Endodermal cell (in vitro differentiated cells): ENCODE measurements at places on chromosomes 11 and 22. TPM values are rescaled to one million over a fixed set of nuclear protein-coding genes. Genes with fewer than 3 reads are reported as not detected.

OR52A1 gene
- 12.1 and 14.3 TPM in 2 replicates for total RNA-seq

CASP5 gene
- not detected in 3 replicates for total RNA-seq

DNA sequence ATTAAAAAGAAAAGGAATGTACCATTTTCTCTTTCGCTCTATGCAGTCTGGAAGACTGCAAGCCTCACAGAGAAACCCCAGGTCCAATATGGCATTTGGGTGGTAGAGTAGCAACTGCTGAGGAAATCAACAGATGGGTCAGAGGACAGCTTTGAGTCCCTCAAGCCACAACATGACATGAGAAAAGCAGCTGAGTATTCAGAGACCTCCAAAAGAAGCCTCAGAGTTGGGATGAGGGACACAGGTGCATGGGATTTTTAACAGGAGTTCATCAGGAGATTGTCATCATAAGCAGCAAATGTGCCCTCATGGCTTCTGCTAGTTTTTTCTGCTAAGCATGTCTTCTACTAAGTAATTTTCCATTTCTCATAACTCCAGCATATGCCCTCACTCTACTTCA is 111.6 kb downstream of the BLID start:
- no peak for DNase-seq

- DNase-seq: no peak
Measured at GRCh38 chr11:69674267-69674885, 777 bp downstream of the LTO1 start.

DNA sequence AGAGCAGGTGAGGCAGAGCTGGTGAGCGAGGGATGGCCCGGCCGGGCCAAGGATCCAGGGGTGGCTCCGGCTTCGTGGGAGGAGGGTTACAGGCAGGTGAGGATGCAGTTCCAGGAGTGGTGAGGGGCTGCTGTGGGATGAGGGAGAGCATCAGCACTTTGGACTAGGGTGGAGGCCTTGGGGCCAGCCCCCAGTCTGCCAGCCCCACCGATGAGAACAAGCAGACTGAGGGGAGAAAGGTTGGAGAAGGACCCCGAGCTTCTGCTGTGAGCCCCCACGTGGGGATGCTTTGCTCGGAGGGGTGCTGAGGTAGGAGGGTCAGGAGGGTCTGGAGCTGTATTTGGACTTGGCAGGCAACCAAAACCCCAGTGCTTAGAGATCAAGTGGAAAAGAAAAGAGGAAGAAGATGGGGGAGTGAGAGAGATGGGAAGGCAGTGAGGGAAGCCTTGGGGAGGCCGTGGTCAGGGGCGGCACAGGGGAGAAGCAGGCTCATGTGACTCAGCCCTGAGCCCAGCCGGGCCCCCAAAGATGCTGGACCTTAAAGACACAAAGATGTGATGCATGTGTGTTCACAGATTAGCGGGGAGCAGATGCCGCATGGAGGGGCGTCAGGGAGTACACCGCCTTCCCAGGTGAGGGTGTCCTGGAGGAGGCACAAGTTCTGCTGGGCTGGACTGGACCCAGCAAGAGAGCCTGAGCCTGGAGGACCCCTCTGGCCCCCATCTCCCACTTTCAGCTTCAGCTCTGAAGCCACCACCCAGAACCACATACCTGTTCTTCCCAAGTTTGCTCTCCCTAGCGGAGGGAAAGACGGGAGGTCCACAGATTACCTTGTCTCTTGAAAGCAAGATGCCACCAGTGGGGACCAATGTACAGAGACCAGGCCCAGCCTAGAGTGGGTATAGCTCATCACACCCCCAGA is 91.3 kb downstream of the CDKN1C start:
- peak; percentile 27 for DNase-seq

GRCh38 chr11:64331569-64332371 is 8.2 kb upstream of the CCDC88B start:
- DNase-seq: peak; percentile 88

GRCh38 chr11:75480185-75481175 is 45.3 kb downstream of the GDPD5 start:
- no peak for DNase-seq

GRCh38 chr22:46828323-46828900 is 66.0 kb downstream of the TBC1D22A start:
- DNase-seq: peak; percentile 27

- DNase-seq: no peak
Measured at GRCh38 chr11:32527261-32528175, 56.1 kb upstream of the EIF3M start.

GRCh38 chr11:67030976-67031375 is 8.0 kb downstream of the SYT12 start:
- DNase-seq: no peak

DNA sequence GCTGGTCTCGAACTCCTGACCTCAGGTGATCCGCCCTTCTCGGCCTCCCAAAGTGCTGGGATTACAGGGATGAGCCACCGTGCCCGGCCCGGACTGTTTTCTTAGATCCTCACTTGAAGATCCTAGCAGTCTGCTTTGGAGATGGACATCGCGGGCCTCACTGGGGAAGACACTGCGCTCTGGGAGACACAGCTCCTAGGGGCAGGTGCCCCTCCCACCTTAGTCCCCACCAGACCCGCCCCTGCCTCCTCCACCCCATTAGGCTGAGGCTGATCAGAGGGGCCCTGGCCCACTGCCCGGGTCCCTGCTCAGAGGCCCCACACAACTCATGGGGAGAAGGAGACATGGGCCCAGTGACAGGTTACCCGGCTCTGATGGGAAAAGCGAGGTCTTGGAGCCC is 11.3 kb upstream of the LTO1 start:
- DNase-seq: no peak
